ENCODE measurements at places on chromosomes 11 and 22.

DNA sequence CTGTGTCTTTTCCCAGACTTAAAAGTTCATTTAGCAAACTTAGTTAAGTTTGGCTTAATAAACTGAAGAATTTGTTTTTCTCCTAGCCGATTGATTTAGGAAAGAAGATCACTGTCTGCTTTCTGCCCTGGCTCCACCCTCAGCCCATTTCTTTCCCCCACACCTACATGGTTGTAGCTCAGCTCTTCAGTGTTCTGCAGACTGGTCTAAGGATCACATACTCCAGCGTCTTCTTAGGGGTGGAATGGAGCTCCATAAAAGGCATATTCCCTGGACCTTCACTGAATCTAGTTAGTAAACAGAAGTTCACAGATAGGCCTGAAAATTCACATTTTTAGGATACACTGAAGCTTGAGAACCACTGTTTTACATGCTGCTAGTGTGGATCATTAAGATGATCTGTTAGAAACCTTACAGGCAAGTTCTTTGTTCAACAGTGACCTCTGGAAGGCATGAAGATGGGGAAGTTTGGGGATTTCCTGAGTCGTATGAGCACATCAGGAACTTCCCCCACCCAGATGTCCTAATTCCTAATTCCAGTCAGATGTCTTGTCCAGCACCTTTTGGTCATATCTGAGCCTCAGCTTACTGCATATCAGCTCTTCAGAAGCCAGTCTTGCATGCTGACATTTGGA is 16.8 kb downstream of the PIWIL4 start:
- no peak for DNase-seq

DNA sequence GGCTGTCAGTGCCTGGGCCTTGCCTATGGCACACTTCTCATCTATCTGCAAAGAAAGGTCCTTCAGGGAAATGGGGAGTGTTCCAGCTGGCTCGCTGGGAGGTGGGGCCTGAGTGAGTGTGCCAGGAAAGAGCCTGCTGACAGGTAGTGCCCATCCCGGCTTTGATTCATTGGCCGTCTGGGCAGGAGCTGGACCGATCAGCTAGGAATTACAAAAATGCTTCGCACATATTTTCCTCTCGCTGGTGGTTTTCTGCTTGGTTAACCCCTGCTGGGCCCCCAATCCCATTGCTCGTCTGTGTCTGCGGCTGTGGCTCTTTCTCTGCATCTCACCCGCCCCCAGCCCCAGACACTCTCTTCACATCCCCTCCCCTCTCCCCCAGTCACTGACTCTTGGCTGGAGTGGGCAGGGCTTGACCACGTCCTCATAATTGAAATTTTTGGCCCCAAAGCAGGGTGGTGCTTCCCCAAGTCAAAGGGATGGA is 10.8 kb downstream of the LIF start:
- DNase-seq, result peak; percentile 46

- no peak for DNase-seq
These were observed 334.5 kb downstream of the RAB38 start for GRCh38 chr11:87840786-87841185.

- DNase-seq, result peak; percentile 74
These were observed 2.5 kb downstream of the TCN2 start for GRCh38 chr22:30609260-30610185.

DNA sequence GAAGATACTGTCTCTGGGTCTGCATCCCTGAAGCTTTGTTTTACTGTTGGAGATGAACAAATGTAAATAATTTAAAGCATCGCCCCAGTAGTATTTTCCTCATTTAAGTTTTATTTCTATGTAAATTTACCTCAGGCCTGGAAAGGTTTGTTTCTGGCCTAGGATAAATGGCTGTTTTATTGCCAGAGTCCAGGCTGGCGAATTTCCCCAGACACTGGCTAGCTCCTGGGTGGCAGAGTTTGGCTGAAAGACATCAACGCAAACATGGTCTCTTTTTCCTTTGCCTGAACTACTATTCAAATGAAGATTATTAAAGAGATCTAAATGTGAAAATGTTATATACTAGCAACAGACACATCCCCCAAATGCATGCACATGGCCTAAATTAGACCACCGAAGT is 136.7 kb upstream of the SESN3 start:
- no peak for DNase-seq

- DNase-seq, result no peak
These were observed 1.1 kb upstream of the CD6 start for GRCh38 chr11:60970369-60970774.

DNA sequence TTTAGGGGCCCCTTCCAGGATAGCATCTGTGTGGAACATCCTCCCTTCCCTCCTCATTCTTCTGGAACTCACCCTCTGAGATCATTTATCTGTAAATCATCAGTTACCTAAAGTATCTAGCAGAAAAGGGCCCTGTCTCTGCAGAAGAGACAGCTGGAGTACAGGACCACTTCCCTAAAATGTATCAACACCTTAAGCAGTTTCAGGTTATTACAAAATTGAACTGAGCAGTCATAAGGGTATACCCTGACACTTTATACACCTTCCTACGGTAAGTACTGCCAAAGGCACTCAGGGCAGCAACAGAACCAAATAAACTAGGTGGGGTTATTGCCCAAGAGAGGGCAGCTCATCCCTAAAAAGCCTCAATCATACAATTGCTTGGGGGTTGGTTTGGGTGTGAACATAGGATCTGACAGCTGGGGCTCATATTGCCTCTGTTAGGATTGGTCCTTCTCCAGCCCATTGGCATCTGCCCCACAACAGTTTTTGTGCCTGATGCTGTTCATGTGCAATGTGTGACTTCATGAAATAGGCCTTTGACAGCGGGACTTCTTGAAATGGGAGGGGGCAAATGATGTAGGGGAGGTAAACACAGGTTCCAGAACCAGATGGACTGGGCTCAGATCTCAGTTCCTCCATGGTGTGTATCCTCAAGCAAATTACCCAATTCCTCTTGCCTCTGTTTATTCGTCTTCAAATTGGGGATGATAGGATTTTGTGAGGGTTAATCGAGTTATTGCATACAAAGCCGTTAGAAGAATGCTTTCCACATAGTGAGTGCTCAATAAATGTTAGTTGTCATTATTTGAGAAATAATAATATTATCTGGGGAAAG is 2.9 kb downstream of the POU2AF3 start:
- no peak for DNase-seq

GRCh38 chr22:38706101-38706900 is 557 bp downstream of the GTPBP1 start:
- DNase-seq, result no peak

DNA sequence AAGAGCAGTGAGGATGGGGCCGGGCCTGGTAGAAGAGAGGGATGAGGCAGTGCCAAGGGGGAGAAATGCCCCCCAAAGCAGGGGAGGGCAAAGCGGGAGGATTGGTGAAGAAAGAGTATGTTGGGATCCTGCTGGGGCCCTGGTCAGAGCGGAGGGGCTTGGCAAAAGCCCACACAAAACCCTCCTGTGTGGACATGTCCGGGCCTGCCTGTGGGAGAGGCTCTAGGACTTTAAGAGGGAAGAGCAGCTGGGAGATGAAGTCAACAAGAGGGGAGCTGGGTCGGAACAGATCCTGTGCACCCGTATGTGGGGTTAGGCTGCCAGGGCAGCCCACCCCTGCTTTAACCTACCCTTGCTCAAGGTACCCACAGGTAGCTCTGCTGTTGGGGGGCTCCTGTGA is 25.8 kb downstream of the ART5 start:
- no peak for DNase-seq

GRCh38 chr11:44018829-44019228 is 29.0 kb upstream of the ACCSL start:
- DNase-seq, result no peak
